ENCODE measurements at places on chromosomes 4 and X.

DNA sequence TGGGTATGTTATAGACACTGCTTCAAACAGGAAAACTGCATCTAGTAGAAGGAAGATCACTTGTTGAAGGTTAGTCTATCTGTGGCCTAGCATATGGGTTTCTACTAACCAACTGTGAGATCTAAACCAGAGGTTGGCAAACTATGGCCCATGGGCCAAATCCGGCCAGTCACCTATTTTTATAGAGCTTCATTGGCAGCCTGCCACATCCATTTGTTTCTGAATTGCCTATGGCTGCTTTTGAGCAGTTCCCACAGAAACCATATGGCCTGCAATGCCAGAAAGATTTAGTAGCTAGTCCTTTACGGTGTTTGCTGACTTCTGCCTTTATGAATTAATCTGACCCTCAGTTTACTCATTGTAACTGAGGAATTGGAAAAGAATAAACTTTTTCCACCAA is 71.1 kb downstream of the MID1 start:
- no peak for DNase-seq

DNA sequence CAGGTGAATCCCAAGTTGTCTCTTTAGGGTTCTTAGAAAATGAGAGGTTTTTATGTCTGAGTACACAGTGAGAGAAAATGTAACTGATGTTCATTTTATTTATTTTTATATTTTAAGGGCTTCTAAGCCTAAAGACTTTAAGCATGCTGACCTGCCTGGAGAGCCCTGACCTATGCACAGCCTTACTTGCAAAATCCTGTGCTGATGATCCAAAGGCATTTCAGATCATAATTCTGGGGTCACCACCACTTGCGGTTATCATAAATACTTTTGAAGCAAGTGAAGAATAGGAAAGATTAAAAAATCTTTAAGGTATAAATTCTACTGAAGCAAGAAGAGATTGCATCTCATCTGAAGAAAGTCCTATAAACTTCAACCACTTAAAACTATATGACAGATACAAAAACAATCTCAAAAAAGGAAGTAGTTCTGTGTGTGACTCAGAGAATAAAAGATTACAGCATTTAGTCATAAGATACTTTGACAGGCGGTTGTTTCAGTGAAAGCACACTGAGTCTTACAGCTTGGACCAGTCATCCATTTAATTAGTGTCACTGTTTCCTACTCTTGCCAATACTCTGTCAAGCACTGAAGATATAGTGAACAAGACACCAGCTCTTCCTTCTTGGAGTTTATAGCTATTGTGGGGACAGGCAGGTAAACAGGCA is 245.2 kb upstream of the DIPK2B start:
- peak; percentile 3 for DNase-seq

DNA sequence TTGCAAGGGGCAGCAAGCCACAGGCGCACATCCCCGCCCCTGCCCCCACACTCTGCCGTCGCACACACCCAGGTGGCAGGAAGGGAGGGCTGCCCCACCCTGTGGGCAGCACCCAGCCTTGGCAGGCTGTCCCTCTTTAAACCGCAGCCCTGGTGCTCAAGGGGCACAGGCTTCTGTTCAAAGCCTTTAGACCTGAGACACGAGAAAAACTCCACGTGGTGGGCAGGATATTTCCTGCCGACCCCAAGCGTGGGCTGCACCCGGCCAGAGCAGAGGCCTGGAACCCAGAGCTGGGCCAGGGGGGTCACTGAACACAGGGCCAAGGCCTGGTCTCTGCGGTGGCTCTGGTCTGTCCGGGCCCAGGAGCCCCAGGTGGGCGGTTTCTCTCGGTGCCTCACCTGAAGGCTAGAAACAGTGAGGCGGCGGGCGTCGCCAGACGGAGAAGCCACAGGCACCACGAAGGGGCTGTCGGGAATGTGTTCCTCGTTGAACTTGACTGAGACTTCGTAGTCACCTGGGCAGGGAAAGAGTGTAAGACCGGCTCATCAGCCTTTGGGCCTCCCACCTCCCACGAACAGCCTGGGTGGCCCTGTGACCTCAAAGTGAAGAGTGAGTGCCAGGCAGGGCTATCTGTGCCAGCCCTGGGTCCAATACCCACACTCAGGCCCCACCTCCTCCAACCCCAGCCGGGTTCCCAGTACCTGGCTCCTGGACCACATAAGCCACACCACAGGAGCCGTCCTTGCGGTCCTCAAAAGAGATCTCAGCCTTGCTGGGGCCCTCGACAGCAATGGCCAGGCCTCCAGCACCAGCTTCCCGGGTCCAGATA is 23.0 kb downstream of the FLNA start:
- no peak for DNase-seq

GRCh38 chrX:138877746-138878145 is 166.2 kb upstream of the FGF13 start:
- no peak for DNase-seq

GRCh38 chr4:146255463-146255862 is 41.1 kb downstream of the REELD1 start:
- no peak for DNase-seq

GRCh38 chr4:1684506-1685234 is 557 bp upstream of the FAM53A start:
- DNase-seq, result no peak

DNA sequence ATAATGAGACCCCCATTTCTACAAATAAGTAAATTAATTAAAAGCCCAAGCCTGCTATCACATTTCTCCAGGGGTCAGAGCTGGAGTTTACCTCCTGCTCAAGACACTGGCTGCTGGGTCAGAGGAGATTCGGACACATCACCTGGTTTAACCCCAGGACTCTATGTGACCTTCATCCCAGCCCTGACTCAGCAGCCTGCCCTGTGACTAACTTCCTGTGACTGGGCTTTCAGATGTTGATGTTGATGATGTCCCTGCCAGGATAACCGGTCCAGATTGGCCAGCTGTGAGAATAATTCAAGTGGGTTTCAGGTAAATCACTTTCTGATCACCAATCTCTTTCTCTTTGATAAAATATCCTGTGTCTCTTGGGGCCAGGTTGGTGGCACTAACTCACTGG is 102.4 kb upstream of the MAML3 start:
- no peak for DNase-seq

GRCh38 chr4:7863911-7864681 is 75.6 kb downstream of the AFAP1 start:
- DNase-seq, result no peak

Data from CD4-positive, CD25-positive, alpha-beta regulatory T cell (primary cell).